ENCODE measurements at places on chromosomes 7 and 10.

GRCh38 chr7:95411036-95411435 lies 14.9 kb upstream of the PON3 start:
- H3K4me3 ChIP-seq: no peak overlapping the region
- peaks cover 1% of the 10 kb centered on the region for H3K36me3 ChIP-seq
- DNase-seq: no peak
- no peaks in the 10 kb centered on the region for H3K4me1 ChIP-seq

- DNase-seq: no peak
- H3K27me3 ChIP-seq: peaks cover 35% of the 10 kb centered on the region
- no peak overlapping the region for H3K27ac ChIP-seq
- H3K36me3 ChIP-seq: no peaks in the 10 kb centered on the region
- no peak overlapping the region for H3K4me3 ChIP-seq
- peaks cover 5% of the 10 kb centered on the region for H3K4me1 ChIP-seq
These were observed 6.0 kb downstream of the RHOBTB1 start for GRCh38 chr10:60937784-60938654.

- H3K36me3 ChIP-seq: peaks cover 4% of the 10 kb centered on the region
- H3K4me1 ChIP-seq: peaks cover 38% of the 10 kb centered on the region
- no peaks in the 10 kb centered on the region for H3K27me3 ChIP-seq
- DNase-seq: no peak
- no peak overlapping the region for H3K4me3 ChIP-seq
These were observed 138.5 kb downstream of the SRPK2 start for GRCh38 chr7:105250239-105250638.

DNA sequence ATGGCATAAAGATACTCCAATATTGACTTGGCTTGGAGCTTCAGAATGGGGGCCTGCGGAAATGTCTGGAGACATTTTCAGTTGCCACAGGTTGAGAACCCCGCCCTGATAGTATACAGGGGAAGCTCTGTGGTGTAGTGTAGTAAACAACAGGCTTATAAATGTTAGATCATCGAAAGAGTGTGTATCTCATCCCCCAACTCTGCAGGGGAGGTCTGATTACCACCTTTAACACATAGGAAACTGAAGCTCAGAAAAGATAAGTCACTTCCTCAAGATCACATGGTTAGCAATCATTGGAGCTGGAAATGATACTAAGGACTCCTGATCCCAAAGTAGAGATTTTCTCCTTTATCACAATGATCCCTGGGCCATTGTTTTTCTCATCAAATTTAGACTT lies 144.5 kb upstream of the BMPER start:
- H3K4me3 ChIP-seq: no peak overlapping the region
- H3K36me3 ChIP-seq: no peaks in the 10 kb centered on the region
- DNase-seq: no peak
- H3K4me1 ChIP-seq: no peaks in the 10 kb centered on the region
- H3K27ac ChIP-seq: no peak overlapping the region

- H3K4me1 ChIP-seq: peaks cover 9% of the 10 kb centered on the region
- no peak overlapping the region for H3K27ac ChIP-seq
- H3K4me3 ChIP-seq: no peak overlapping the region
- H3K36me3 ChIP-seq: no peaks in the 10 kb centered on the region
These were observed 2.0 kb downstream of the JCAD start for GRCh38 chr10:30057421-30057841.

GRCh38 chr7:79340212-79340611 lies 113.3 kb downstream of the MAGI2 start:
- no peaks in the 10 kb centered on the region for H3K36me3 ChIP-seq
- DNase-seq: no peak
- no peaks in the 10 kb centered on the region for H3K4me1 ChIP-seq
- no peak overlapping the region for H3K27ac ChIP-seq
- no peak overlapping the region for H3K4me3 ChIP-seq

DNA sequence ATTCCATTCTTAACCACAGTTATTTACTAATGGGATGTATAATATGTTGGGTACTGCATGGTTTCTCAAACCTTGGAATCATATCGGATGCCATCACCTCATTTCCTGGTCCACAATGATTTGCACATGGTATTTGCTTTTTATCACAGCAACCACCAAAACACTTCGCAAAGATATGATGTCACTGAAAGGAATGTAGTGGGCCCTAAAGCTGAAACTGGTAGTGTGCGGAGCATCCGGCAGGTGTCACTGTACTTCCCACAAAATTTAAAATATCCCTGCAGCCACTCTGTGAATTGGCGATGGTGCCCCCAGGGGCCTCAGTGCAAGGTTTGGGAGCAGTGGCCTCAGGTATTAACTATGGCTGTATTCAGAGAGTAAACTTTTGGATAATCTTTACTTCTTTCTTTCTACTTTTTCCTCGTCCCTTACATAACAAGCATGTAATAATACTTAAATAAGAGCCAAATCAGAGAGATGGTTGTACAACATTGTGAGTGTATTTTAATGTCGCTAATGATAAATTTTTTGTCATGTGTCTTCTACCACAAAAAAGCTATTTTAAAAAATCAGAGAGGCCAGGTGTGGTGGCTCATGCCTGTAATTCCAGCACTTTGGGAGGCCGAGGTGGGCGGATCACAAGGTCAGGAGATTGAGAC lies 66.2 kb downstream of the FAM241B start:
- no peak overlapping the region for H3K27ac ChIP-seq
- no peak for DNase-seq
- no peaks in the 10 kb centered on the region for H3K36me3 ChIP-seq
- no peak overlapping the region for H3K4me3 ChIP-seq

DNA sequence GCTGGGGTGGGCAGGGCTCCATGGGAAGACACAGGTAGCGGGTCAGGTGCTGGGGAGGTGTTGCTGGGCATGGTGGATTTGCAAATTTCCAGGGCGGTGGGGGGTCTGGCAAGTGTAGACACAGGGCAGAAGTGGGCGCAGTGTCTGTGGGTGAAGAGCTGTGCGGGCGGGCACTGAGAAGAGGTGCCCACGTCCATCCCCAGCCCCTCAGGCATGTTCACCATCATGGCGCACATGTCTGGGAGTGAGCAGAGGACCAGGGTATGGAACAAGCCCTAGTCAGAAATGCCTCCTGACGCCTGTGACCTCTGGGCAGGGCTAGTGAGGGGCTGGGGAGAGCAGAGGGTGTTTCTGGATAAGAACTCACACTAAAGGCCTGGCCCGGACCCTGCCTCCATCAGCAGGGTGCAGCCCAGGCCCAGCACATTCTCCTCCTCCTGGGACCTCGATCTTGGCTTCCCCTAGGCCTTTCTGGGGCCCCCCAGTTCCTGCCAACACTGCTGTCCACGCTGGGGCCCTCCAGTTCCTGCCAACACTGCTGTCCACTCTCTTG lies 612.9 kb downstream of the PTPRN2 start:
- H3K27me3 ChIP-seq: no peaks in the 10 kb centered on the region
- H3K4me3 ChIP-seq: no peak overlapping the region
- no peaks in the 10 kb centered on the region for H3K4me1 ChIP-seq
- no peak overlapping the region for H3K27ac ChIP-seq
- DNase-seq: no peak

DNA sequence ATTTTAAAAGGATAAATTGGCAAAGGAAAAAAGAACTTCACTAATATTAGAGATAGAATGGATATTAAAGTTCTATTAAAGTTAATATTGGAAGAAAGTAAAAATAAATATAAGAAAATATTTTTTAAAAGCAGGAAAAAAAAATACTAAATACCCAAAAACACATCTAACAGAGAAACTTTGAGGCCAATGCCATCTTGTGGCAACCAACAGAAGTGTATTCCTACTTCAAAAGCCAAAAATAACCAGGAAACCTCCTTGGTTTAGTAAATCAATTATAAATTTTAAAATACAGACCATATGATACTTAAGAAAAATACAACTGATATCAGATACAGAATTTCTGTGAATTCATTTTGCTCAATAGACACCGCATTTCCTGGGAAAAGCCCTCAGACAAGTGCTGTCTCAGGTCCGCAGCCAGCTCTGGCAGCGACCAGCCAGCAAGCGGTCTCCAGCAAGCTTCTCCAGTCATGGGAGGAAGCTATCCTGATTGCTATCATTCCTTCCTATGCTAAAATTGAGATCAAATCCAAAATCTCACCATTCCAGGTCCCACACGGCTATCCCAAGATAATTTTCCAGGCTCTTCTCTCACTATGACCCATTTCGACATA lies 65.3 kb downstream of the LMBR1 start:
- no peaks in the 10 kb centered on the region for H3K27me3 ChIP-seq
- no peak overlapping the region for H3K4me3 ChIP-seq
- H3K4me1 ChIP-seq: no peaks in the 10 kb centered on the region
- peaks cover 25% of the 10 kb centered on the region for H3K36me3 ChIP-seq
- H3K27ac ChIP-seq: no peak overlapping the region

DNA sequence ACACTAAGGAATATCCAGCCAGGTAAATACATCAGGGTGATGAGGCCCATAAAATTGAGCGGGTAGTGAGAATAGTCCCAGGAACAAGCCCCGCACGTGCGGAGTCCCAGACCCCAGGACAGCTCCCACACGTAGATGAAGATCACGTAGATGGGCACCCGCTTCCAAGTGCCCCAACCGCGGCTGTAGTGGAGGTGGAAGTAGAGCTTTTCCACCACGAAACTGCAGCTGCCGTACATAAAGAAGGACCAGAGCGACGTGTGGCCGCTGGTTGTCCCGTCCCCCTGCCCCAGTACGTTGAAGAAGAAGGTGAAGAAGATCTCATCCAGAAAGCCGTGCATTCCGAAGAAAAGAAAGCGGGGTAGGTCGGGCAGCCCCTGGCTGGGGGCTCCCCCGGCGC lies 948 bp downstream of the TMEM229A start:
- no peak for DNase-seq
- no peaks in the 10 kb centered on the region for H3K36me3 ChIP-seq
- H3K4me1 ChIP-seq: peaks cover 9% of the 10 kb centered on the region
- peak overlapping the region; percentile 48 for H3K4me3 ChIP-seq
- H3K27ac ChIP-seq: no peak overlapping the region

GRCh38 chr7:10981317-10981716 lies 7.6 kb downstream of the PHF14 start:
- H3K36me3 ChIP-seq: peaks cover 82% of the 10 kb centered on the region
- DNase-seq: no peak
- no peaks in the 10 kb centered on the region for H3K27me3 ChIP-seq

DNA sequence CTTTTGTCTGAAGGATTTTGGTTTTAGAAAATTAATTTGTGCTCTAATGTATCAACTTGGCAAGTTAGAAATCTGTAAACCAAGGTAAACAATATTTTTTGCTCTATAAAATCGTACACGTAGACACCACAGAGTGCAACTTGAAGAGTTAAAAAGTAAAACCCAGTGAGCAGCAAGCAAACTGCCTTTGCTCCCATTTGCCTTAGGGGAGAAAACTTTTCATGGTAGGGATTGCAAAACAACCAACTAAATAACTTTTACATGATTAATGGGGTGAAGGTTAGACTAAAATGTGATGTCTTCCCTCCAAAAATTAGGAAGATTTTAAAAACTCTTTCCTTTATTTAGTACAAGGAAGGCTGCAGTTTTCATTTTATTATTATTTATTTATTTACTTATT lies 224.2 kb upstream of the LYZL1 start:
- H3K4me3 ChIP-seq: no peak overlapping the region
- no peak for DNase-seq
- H3K27me3 ChIP-seq: peaks cover 14% of the 10 kb centered on the region
- H3K27ac ChIP-seq: no peak overlapping the region

DNA sequence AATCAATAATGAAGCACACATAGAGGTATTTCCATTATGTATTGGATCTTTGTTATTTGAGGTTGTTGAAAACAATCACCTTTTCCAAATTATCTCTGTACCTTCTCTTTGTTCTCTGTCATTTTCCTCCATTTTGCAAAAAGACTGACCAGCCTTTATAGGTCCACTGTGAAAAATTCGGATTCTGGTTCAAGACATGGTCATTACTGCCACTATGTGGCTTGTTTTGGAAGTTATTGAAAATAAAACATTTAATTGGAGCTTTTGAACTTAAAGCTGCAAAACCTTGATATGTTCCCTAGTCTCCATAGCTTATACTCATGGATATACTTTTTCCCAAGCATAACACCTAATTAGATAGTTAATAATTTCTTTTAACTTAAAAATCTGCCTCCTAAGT lies 1094.4 kb downstream of the NRG3 start:
- no peak for DNase-seq
- no peaks in the 10 kb centered on the region for H3K4me1 ChIP-seq
- H3K36me3 ChIP-seq: no peaks in the 10 kb centered on the region

DNA sequence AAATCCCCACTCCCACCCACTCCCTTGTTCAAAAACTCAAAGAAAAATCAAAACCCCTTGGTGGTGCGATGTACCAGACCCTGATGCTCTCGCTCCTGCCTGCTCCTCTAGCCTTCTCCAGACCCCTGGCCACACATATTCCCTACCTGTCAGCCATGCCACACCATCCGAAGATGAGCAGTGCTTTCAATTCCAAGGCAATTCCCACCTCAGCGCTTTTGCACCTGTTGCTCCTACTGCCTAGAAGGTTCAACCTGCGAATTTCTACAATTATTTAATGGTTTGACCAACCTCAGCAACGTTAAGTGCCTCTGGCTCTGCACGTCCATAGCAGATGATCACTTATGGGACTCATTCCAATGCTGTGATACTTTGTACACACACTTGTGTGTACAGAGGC lies 11.1 kb downstream of the SLC16A12 start:
- no peaks in the 10 kb centered on the region for H3K36me3 ChIP-seq
- no peak overlapping the region for H3K27ac ChIP-seq
- H3K27me3 ChIP-seq: peaks cover 3% of the 10 kb centered on the region

DNA sequence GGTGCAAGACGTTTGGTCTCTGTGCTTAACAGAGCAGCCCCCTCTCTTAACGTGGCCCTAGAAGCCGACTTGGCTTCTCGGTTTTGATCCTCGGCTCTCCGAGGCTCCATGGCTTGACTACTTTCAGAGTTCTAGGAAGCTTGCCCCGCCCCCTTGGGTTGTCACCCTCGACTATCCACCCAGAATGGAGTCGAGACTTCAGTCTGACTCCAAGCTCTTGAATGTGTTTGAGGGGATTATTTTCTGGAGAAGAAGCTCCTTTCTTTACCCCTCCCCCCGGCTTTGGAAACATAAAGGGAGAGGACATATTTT lies 448 bp downstream of the SEC24C start:
- H3K27ac ChIP-seq: peak overlapping the region; percentile 100
- peaks cover 83% of the 10 kb centered on the region for H3K36me3 ChIP-seq
- H3K27me3 ChIP-seq: no peaks in the 10 kb centered on the region
- DNase-seq: no peak

DNA sequence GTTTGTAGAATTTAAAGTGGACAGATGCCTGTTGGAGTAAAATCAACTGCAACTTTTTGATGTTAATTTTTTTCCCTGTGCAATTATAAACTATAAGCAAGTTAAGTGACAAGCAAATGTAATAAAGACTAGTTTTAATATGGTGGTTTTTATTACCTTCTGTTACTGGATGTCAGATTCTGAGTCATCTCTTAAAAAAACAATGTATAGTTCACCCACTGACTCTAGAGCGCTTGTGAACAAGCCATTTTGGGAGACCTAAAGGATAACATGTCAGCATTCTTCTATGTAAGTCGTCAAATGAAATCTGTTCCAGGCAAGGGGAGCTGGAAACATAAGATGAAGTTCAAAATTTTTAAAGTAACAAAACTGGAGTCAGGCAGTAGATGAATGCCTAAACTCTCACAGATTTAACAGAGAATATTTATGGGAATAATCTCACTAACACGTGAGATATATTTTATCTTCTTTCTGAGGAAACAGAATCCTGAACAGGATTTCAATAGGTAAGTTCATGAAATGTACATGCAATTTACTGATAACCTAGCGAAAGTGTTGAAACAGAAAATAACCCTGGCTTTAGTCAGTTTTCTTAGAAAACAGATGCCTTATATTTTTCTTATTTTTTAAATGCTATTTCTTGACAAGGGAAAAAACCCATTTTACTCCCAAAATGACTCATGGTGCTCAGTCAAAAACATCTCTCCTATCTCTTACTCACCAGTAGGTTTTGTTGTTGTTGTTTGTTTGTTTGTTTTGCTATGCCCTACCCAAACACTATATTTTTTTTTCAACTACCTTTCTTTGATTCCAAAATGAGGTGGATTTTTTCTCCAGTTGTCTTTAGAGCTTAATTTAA lies 91.7 kb downstream of the SLC39A12 start:
- H3K4me3 ChIP-seq: no peak overlapping the region
- H3K4me1 ChIP-seq: no peaks in the 10 kb centered on the region
- no peak overlapping the region for H3K27ac ChIP-seq
- DNase-seq: no peak
